ENCODE measurements at places on chromosomes 11 and 22. TPM values are rescaled to one million over a fixed set of nuclear protein-coding genes. Genes with fewer than 3 reads are reported as not detected.

Gene KCNK4
- 1.1 TPM for total RNA-seq

Gene CTSW
- total RNA-seq, result not detected

Gene NOX4
- not detected for total RNA-seq

Gene GGTLC3
- not detected for total RNA-seq

Gene ASPHD2
- 0.15 TPM for total RNA-seq

Gene NLRP14
- total RNA-seq, result 0.08 TPM

Gene KRTAP5-8
- not detected for total RNA-seq

Gene GDPD4
- not detected for total RNA-seq

Gene LSP1
- total RNA-seq, result 0.90 TPM

Gene ROM1
- 2.7 TPM for total RNA-seq

Gene CSF2RB
- total RNA-seq, result not detected

Gene CHKB
- 43.5 TPM for total RNA-seq

Gene C11orf42
- not detected for total RNA-seq

Gene ASRGL1
- total RNA-seq, result 43.2 TPM

Gene SPA17
- 10.1 TPM for total RNA-seq

All from Panc1 (cell line).